Type B pancreatic cell (in vitro differentiated cells): ENCODE measurements at places on chromosomes 6 and 20. TPM values are rescaled to one million over a fixed set of nuclear protein-coding genes. Genes with fewer than 3 reads are reported as not detected.

PPP1R16B gene
- 0.31 TPM in 1 of 2 replicates, not detected in the other for total RNA-seq

ARMH2 gene
- not detected in 2 replicates for total RNA-seq

C4A gene
- 5.2 and 9.7 TPM in 2 replicates for total RNA-seq

BHLHE23 gene
- not detected in 2 replicates for total RNA-seq

MUCL3 gene
- total RNA-seq = 0.31 and 3.5 TPM in 2 replicates

DPPA5 gene
- total RNA-seq = not detected in 2 replicates

FITM2 gene
- 5.7 and 7.1 TPM in 2 replicates for total RNA-seq

HLA-E gene
- total RNA-seq = 50.8 and 109 TPM in 2 replicates

TTLL9 gene
- total RNA-seq = 0.17 and 3.4 TPM in 2 replicates

OLIG3 gene
- total RNA-seq = 1.2 and 3.4 TPM in 2 replicates

DNA sequence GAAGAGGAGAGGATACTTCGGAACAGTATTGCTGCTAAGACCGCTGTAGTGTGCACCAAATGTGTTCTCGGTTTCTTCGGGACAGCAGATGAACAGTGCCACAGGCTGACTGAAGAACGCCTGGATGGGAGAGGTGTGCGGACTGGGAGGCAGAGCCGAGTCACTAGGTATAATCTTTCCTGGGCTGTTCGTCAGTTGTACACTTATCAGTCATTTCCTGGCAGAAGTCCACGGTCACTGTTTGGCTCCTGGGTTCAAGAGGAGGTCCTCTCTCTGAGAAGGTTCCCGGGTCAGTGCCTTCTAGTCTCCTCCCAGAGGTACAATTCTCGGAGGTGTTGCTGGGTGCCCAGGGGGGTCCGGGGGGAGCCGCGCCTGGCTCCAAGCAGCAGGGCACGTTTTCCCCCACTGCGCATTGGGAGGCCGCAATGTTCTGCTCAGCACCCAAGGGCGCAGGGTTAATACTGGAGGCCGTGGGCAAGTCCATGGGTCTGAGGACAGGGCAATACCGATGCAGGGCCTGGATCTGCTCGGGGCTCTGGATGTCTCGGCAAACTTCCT is 38.1 kb downstream of the GJA10 start:
- H3K4me1 ChIP-seq = peaks cover 7% of the 10 kb centered on the region
- no peaks in the 10 kb centered on the region for H3K27me3 ChIP-seq
- H3K4me3 ChIP-seq = no peak overlapping the region
- DNase-seq = no peak
- H3K27ac ChIP-seq = no peak overlapping the region

DNA sequence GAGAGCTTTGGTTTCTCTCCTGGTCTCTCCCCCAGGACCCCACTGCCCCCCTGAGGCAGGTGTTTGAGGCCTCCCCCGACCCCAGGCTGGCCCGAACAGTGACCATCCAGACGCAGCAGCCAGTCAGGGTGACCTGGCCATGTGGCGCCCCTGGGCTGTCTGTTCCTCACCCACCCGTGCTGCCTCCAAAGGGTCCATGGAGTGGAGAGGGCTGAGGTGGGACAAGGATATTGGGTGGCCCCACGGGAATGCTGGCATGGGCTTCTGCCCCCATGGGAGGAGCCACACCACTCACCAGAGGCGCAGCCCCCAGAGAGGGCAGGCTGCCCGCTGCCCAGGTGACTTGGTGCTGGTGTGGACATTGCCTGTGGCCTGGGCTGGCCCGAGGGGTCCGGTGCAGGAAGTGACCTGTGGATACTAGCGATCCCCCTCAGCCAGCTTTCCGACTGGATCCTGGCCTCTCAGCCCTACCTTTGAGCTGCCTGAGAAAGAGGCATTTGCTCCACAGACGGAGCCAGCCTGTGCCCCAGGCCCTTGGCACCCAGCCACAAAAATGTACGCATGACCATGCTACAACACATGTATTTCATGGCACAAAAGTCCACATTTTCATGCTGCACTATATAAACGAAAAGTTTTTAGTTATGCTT is 50.8 kb downstream of the BCAS4 start:
- no peak overlapping the region for H3K4me3 ChIP-seq
- peaks cover 20% of the 10 kb centered on the region for H3K4me1 ChIP-seq
- H3K36me3 ChIP-seq = no peaks in the 10 kb centered on the region
- no peak for DNase-seq
- no peak overlapping the region for H3K27ac ChIP-seq
- H3K27me3 ChIP-seq = no peaks in the 10 kb centered on the region

GRCh38 chr20:11231742-11232648 is 558.2 kb upstream of the JAG1 start:
- no peak for DNase-seq
- H3K27ac ChIP-seq = no peak overlapping the region
- peaks cover 36% of the 10 kb centered on the region for H3K4me1 ChIP-seq
- no peaks in the 10 kb centered on the region for H3K36me3 ChIP-seq
- no peaks in the 10 kb centered on the region for H3K27me3 ChIP-seq

DNA sequence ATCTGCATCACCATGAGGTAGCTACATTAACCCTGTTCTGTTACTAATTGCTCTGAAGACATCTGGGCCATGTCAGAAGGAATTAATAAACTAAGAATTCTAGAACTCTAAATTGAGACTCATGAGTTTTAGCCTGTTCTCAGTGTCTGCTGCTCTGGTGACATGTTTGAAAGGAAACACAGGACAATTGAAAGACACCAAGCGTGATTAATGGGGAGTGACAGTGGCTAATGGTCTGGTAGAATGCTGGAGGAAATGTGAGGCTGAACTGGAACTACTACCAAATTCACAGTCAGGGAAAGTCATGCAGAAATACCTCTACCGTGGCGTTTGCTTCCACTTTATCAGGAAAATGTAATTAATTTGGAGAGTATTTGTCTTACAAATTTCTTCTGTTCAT is 140.0 kb downstream of the TBC1D7 start:
- H3K4me3 ChIP-seq = no peak overlapping the region
- H3K4me1 ChIP-seq = peaks cover 14% of the 10 kb centered on the region
- no peaks in the 10 kb centered on the region for H3K36me3 ChIP-seq
- no peak for DNase-seq
- H3K27me3 ChIP-seq = peaks cover 11% of the 10 kb centered on the region
- no peak overlapping the region for H3K27ac ChIP-seq

- H3K36me3 ChIP-seq = no peaks in the 10 kb centered on the region
- H3K27me3 ChIP-seq = peaks cover 4% of the 10 kb centered on the region
- no peak overlapping the region for H3K27ac ChIP-seq
- no peaks in the 10 kb centered on the region for H3K4me1 ChIP-seq
Measured at GRCh38 chr6:42471142-42471541, 19.4 kb upstream of the TRERF1 start.

- no peak overlapping the region for H3K4me3 ChIP-seq
- H3K36me3 ChIP-seq = no peaks in the 10 kb centered on the region
- no peak for DNase-seq
- peaks cover 24% of the 10 kb centered on the region for H3K4me1 ChIP-seq
- no peaks in the 10 kb centered on the region for H3K27me3 ChIP-seq
Measured at GRCh38 chr6:137297887-137298286, 78.7 kb upstream of the IFNGR1 start.

GRCh38 chr6:122028933-122029522 is 370.4 kb upstream of the HSF2 start:
- peaks cover 9% of the 10 kb centered on the region for H3K27me3 ChIP-seq
- H3K36me3 ChIP-seq = peaks cover 5% of the 10 kb centered on the region
- H3K4me1 ChIP-seq = peaks cover 18% of the 10 kb centered on the region
- H3K4me3 ChIP-seq = peak overlapping the region; percentile 22
- DNase-seq = no peak

- H3K4me3 ChIP-seq = peak overlapping the region; percentile 47
- H3K4me1 ChIP-seq = peaks cover 38% of the 10 kb centered on the region
- no peaks in the 10 kb centered on the region for H3K36me3 ChIP-seq
- peak overlapping the region; percentile 81 for H3K27ac ChIP-seq
Measured at GRCh38 chr20:56859801-56860261, 230.7 kb downstream of the TFAP2C start.

GRCh38 chr20:24764027-24764793 is 184.9 kb upstream of the CST7 start:
- H3K27ac ChIP-seq = no peak overlapping the region
- peaks cover 12% of the 10 kb centered on the region for H3K4me1 ChIP-seq
- no peaks in the 10 kb centered on the region for H3K36me3 ChIP-seq
- no peaks in the 10 kb centered on the region for H3K27me3 ChIP-seq
- no peak overlapping the region for H3K4me3 ChIP-seq
- peak; percentile 47 for DNase-seq

- no peak for DNase-seq
- peaks cover 6% of the 10 kb centered on the region for H3K4me1 ChIP-seq
- H3K27me3 ChIP-seq = peaks cover 3% of the 10 kb centered on the region
- H3K4me3 ChIP-seq = no peak overlapping the region
- H3K27ac ChIP-seq = no peak overlapping the region
- H3K36me3 ChIP-seq = peaks cover 5% of the 10 kb centered on the region
Measured at GRCh38 chr20:52991830-52992229, 19.7 kb downstream of the TSHZ2 start.

DNA sequence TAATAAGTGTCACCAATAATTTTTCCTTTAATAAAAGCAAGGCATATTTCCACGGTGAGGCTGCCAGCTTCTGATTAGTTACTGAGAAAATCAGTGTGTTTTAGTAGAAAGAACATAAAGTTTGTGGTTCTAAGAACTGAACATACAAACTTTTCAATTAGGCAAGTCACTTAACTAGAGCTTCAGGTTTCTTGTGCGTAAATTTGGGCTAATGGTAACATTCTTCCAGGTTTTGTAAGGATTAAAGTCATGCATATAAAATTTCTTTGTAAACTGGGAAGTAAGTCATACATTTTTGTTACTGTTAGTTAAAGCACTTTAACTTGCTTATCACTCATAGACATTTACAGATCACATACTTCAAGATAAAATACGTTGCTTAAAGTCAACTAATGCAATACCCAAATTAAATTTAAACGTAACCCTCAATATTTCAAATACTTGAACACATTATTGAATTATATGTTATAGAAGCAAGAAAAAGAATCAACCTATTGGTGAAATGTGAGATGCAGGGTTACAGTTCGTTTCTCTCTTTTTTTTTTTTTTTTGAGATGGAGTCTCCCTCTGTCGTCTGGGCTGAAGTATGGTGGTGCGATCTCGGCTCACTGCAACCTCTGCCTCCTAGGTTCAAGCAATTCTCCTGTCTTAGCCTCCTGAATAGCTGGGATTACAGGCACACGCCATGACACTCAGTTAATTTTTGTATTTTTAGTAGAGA is 327.3 kb upstream of the NOX3 start:
- peaks cover 19% of the 10 kb centered on the region for H3K4me1 ChIP-seq
- no peaks in the 10 kb centered on the region for H3K36me3 ChIP-seq
- no peak for DNase-seq
- no peaks in the 10 kb centered on the region for H3K27me3 ChIP-seq

- DNase-seq = no peak
- H3K27me3 ChIP-seq = peaks cover 8% of the 10 kb centered on the region
- H3K27ac ChIP-seq = no peak overlapping the region
- no peaks in the 10 kb centered on the region for H3K36me3 ChIP-seq
- H3K4me3 ChIP-seq = no peak overlapping the region
Measured at GRCh38 chr6:6911391-6911790, 196.4 kb upstream of the RREB1 start.

- H3K4me3 ChIP-seq = peak overlapping the region; percentile 23
- peaks cover 6% of the 10 kb centered on the region for H3K27me3 ChIP-seq
- H3K36me3 ChIP-seq = peaks cover under 1% of the 10 kb centered on the region
Measured at GRCh38 chr6:149233056-149233715, 84.3 kb upstream of the TAB2 start.

DNA sequence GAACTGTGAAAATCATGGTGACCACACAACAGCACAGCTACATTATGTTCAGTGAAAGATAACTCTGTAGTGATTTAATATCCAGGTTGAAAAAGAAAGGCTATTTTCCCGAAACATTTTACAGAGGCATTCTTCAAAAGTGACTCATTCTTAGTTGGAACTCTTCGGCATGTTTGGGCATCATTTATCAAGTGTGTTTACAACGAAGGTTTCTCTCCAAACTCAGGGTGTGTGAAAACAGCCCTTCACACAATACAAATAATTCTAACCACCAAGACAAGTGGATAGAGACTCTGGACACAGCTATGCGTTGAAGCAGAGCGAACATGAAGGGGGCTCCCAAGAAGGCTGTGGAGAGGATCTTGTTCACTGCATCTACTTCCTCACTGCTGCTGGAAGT is 57.6 kb downstream of the CBLN4 start:
- no peaks in the 10 kb centered on the region for H3K27me3 ChIP-seq
- DNase-seq = no peak
- H3K27ac ChIP-seq = no peak overlapping the region
- no peaks in the 10 kb centered on the region for H3K36me3 ChIP-seq
- H3K4me1 ChIP-seq = no peaks in the 10 kb centered on the region

- H3K36me3 ChIP-seq = no peaks in the 10 kb centered on the region
- H3K27me3 ChIP-seq = peaks cover 40% of the 10 kb centered on the region
- peak overlapping the region; percentile 4 for H3K27ac ChIP-seq
- no peak for DNase-seq
- peak overlapping the region; percentile 82 for H3K4me3 ChIP-seq
Measured at GRCh38 chr20:19213946-19214490, 1.6 kb downstream of the SLC24A3 start.

DNA sequence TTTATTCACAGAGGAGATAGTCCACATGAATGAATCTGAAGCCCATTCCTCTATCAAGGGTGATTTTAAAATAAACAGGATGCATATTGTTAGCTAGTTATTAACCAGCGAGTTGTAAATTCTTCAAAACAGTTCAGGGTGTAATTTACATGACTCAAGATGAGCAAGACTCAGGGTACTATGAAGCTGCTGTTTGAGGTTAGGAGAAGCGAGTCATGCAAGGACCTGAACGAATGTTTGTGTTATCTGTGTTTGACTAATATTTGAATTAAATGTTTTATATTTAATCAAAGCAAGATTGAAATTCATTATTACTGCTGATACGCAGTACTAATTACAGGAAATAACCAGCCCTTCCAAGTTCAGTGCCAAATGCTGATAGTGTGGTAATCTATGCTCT is 191.1 kb downstream of the SAMD5 start:
- DNase-seq = no peak
- H3K4me3 ChIP-seq = no peak overlapping the region
- no peaks in the 10 kb centered on the region for H3K27me3 ChIP-seq
- H3K27ac ChIP-seq = no peak overlapping the region

DNA sequence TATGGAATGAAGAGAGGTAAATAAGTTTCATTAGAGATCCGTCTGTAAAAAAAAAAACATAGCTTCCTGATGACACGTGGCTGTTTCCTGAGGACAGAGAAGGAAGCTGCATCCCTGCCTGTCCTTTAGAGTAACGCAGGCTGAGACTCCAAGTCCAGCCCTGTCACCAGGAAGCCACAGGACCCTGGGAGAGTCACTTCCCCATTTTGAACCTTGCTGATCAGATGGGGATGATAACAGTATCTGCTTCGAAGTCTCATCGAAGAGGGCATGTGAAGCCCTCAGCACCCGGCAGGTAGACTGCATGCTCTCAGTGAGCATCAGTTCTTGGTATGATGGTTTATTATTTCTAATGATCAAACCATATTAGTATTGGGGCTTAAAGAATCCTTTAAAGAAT is 139.1 kb upstream of the KCNG1 start:
- H3K27me3 ChIP-seq = peaks cover 10% of the 10 kb centered on the region
- H3K4me1 ChIP-seq = no peaks in the 10 kb centered on the region
- H3K4me3 ChIP-seq = no peak overlapping the region

DNA sequence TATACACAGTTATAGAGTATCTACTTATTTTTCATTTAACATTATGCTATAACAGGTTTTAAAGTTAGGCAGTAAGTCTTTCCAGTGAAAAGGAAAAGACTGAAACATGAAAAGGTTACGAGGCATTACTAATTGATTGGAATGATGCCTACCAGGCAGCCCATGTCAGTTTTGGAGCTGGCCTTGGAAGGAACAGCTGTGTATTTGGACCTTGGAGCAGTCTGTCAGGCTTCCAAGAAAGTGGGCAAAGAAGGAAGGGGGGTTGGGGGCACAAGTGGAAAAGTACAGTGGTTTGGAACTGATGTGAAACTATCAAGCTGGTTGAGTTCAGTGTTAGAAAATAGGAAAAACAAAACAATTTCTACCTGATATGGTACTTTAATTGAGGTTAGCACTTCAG is 41.7 kb downstream of the SLC16A10 start:
- H3K27ac ChIP-seq = no peak overlapping the region
- peaks cover 8% of the 10 kb centered on the region for H3K4me1 ChIP-seq
- H3K36me3 ChIP-seq = no peaks in the 10 kb centered on the region
